ENCODE measurements at places on chromosomes 7 and 10. TPM values are rescaled to one million over a fixed set of nuclear protein-coding genes. Genes with fewer than 3 reads are reported as not detected.

- DNase-seq = no peak
Observed at GRCh38 chr7:37550872-37551271, 102.2 kb upstream of the ELMO1 start.

DNA sequence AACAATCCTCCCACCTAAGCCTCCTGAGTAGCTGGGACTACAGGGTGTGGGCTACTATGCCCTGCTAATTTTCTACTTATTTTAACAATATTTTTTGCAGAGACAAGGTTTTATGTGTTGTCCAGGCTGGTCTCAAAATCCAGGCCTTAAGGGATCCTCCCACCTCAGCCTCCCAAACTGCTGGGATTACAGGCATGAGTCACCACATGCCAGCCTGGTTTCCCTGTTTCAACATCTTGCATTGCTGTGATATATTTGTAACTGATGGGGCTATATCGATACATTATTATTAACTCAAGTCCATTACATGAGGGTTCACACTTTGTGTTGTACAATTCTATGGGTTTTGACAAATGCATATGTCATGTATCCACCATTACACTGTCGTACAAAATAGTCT is 41.9 kb upstream of the OGDHL start:
- no peak for DNase-seq

KEL gene
- 0.04 TPM for polyA plus RNA-seq

UNC5B gene
- 5.9 TPM for polyA plus RNA-seq

DNA sequence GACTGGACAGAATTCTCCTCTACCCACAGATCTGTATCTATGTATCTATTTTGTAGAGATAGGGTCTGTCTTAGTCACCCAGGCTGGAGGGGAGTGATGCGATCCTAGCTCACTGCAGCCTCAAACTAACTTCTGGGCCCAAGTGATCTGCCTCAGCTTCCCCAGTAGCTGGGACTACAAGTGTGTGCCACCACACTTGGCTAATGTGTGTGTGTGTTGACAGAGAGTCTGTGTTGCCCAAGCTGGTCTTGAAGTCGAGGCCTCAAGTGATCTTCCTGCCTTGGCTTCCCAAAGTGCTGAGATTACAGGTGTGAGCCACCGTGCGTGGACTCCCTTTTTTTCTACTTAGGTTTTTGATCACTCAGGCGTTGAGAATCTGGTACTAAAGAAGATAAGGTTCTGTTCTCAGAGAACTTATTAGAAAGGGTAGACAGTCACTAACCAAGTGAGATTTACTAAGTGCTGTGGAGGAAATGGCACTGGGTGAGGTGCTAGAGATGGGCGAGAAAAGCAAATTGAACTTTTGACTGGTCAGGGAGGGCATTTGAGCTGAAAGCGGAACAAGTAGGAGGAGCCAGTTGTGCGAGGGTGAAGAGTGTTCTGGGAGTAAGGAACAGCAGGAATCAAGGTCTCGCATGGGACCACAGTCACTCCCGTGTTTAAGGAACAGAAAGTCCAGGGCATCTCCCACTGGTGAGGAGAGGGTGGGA is 18.0 kb downstream of the NDUFB2 start:
- no peak for DNase-seq

CROT gene
- polyA plus RNA-seq = 4.3 TPM

GRCh38 chr10:78764436-78764835 is 304.3 kb upstream of the ZMIZ1 start:
- DNase-seq = no peak

- DNase-seq = no peak
Observed at GRCh38 chr10:86687750-86688149, 19.4 kb downstream of the LDB3 start.

RBM20 gene
- polyA plus RNA-seq = 10.1 TPM

GRCh38 chr10:120184547-120185337 is 272.3 kb upstream of the PLPP4 start:
- no peak for DNase-seq

- DNase-seq = no peak
Observed at GRCh38 chr10:128059266-128059981, 66.8 kb downstream of the MKI67 start.

GIMAP1 gene
- polyA plus RNA-seq = 11.0 TPM

DNA sequence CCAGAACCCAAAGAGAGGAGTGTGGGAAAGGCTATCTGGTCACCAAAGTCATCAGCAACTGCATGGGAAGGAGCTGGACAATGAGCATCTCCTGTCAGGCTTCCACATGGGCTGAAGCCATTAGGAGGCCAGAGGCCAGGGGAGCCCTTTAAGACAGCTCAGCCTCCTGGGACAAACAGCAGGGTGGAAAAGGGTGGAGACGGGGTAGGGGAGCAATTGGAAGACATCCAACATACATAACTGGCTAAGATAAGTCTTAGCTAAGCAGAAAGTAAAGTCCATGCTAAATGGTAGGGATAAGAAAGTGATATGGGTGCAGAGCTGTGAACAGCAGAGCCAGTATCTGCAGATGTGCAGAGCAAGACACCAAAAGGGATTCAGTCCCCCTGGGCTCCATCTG is 1.5 kb upstream of the OAT start:
- DNase-seq = no peak

- no peak for DNase-seq
Observed at GRCh38 chr10:130363899-130364445, 227.8 kb downstream of the GLRX3 start.

DNA sequence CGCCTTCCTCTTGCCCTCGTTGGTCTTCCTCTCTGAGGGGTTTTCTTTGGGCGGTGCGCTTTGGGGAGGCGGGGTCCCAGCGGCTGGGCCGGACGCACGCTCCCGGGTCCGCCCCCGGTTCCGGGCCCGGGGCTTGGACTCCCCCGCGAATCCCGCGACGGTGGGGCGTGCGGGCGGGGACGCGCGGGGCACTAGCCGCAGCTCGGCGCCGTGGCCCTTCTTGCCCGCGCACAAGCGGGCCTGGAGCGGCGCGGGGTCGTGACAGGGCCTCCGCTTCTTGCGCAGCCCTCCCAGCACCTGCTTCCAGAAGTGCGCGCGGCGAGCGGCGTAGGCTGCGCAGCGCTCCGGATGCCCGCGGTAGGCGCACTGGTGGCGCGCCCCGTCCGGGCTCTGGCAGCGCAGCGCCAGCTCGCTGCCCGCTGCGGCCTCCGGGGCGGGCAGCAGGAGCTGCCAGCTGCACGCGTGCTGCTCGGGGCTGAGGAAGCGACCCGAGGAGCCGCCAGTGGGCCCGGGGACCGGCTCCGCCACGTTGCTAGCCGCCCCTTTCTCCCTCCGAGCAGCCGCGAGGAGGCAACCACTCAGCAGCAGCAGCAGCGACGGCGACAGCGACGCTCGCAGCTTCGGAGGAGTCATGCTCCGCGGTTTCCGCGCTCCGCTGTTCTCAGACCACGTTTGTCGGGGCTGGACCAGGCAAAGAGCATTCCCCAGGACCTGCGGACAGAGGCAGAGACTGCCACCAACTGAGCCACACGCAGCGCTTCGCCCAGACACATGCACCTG is 759 bp downstream of the FGFBP3 start:
- peak; percentile 76 for DNase-seq

- DNase-seq = no peak
Observed at GRCh38 chr7:95922191-95922590, 149.8 kb downstream of the DYNC1I1 start.

- DNase-seq = peak; percentile 32
Observed at GRCh38 chr10:24556750-24557742, 166.6 kb downstream of the ARHGAP21 start.
